ENCODE measurements at places on chromosomes 13 and 19.

DNA sequence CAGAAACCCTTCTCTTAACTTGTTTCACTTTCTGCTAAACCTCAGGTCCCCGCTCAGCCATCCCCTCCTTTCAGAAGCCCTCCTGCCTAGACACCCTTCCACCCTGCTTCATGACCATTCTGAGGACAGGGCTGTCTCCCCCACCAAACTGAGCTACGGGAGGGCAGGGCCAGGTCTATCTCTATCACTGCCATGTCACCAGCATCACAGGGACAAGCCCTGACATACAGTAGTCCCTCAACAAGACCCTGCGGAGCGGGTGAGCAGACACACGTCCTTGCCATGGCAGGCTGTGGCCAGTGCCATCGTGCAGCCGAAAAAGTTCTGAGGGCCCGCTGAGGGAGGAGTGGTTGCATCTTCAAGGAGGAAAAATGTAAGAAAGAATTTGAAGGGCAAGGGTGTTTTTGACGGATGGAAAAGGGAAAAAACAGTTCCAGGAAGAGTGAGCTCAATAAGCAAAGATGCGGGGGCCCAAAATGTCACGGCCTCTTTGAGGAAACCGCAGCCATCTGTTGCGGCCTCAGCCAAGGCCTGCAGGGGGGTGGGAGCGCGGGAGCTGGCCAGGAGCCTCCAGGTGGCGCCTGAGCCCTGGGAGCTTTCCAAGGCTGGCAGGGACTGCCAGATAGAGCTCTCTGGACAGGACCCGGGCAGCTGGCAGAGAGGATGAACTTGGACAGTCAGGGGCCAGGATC is 8.1 kb downstream of the PTGIR start:
- DNase-seq = peak; percentile 88

DNA sequence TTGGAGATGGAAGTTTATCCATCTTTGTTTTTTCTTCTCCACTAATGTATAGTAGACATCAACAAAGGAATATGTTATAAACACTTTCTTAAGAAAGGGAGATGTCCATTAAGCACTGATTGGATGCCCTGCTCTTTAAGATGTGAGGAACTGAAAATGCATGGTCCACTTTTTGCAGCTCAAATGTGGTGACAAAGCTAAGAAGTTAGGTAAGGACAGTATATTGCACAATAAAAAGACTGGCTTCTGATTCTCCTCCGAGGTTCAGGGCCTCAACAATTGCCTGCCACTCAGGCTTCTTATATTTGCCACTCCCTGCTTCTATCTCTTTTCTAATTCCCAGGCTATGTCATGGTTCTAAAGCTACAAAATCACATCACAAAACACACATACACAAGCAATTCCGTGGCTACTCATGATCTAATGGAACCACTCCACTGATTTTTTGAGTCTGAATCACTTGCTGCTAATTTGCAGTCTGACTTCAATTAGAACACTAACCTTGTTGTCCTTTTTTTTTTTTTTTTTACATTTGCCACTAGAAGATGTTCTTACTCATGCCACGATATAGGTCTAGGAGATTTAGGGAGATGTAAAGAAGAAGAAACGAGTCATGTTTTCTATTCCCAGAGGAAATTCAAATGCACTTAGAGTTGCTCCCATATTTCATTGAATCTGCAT is 29.6 kb upstream of the TNFSF11 start:
- DNase-seq = no peak

DNA sequence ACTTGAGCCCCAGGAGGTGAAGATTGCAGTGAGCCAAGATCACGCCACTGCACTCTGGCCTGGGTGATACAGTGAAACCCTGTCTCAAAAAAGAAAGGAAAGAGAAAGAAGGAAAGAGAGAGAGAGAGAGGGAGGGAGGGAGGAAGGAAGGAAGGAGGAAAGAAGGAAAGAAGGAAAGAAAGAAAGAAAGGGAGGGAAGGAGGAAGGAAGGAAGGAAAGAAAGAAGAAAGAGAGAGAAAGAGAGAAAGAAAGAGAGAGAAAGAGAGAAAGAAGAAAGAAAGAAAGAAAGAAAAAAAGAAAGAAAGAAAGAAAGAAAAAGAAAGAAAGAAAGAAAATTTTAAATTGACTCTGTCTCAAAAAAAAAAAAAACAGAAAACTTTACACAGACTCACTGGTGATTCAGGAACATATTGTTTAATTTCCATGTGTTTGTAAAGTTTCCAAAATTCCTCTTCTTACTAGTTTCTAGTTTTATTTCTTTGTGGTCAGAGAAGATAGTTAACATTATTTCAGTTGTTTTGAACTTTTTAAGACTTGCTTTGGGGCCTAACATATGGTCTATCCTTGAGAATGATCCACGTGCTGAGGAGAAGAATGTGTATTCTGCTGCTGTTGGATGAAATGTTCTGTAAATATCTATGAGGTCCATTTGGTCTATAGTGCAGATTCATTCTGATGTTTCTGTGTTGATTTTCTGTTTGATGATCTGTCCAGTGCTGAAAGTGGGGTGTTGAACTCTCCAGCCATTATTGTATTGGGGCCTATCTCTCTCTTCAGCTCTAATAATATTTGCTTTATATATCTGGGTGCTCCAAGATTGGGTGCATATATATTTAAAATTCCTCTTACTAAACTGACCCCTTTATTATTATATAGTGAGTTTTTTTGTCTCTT is 204.4 kb upstream of the SERP2 start:
- no peak for DNase-seq

GRCh38 chr19:35539850-35540249 is 5.6 kb upstream of the TMEM147 start:
- DNase-seq = no peak

GRCh38 chr19:2607712-2608601 is 94.5 kb downstream of the GNG7 start:
- DNase-seq = no peak
